CD4-positive, alpha-beta T cell (primary cell): ENCODE measurements at places on chromosomes 1 and 21.

GRCh38 chr1:66159800-66160199 is 367.1 kb downstream of the PDE4B start:
- no peak for DNase-seq

- DNase-seq = no peak
Measured at GRCh38 chr1:224805889-224806288, 123.6 kb upstream of the DNAH14 start.

GRCh38 chr1:159473335-159473734 is 33.8 kb downstream of the OR10J1 start:
- DNase-seq = no peak

GRCh38 chr1:8712413-8713231 is 104.8 kb downstream of the RERE start:
- no peak for DNase-seq

DNA sequence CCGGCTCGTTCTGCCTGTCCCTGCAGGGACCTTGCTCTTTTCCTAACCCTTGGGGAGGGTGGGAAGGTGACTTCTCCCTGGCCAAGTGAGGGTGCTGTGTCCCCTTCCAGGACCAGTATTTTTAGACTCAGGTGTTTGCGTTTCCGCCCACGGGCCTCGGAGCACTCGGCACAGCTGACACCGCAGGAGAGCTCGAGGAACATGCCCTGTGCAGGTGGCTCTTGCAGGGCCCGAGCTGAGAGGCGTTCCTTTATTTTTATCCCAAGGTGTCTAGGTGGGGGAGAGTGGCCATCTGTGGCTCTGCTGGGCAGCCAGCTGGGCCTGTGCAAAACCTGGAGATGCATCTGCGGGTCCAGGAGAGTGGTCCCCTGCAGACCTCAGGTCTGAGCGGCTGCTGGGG is 16.0 kb downstream of the PLCH2 start:
- no peak for DNase-seq

GRCh38 chr1:201134405-201134804 is 7.4 kb upstream of the ASCL5 start:
- no peak for DNase-seq

DNA sequence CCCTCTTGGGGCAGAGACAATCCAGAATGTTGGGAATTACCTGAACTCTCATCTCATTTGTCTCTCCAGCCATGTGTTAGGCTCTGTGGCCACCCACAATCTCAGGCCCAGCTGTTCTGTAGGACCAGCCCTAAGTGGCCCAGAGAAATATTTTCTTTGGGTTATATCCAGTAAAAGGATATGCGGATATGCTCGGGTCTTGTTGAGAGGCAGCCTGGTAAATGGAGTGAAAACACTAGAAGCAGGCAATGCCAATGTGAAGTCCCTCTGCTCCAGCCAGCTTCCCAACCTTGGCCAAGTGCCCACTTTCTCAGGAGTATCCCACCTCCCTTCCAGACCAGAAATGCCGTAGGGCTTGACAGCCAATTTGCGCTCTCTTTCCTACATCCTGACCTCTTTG is 192.2 kb downstream of the ST6GALNAC3 start:
- no peak for DNase-seq

DNA sequence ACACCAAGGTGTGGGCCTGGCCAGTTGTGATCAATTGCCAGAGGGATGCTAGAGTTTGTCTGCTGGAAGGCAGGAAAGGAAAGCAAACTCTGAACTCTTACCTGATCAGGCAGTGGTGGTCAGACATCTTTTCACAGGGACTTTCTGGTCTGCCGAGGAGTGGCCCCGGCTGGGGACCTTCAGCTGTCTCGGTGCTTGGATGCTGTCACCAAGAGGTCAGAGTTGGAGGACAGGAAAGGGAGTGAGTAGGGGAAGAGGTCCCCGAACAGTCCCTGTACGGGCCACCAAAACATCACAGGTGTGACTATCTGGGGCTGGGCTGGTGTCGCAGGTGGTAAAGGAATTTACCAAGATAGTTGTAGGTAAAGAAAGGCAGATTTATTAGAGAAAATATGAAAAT is 17.7 kb upstream of the METTL13 start:
- DNase-seq = no peak

DNA sequence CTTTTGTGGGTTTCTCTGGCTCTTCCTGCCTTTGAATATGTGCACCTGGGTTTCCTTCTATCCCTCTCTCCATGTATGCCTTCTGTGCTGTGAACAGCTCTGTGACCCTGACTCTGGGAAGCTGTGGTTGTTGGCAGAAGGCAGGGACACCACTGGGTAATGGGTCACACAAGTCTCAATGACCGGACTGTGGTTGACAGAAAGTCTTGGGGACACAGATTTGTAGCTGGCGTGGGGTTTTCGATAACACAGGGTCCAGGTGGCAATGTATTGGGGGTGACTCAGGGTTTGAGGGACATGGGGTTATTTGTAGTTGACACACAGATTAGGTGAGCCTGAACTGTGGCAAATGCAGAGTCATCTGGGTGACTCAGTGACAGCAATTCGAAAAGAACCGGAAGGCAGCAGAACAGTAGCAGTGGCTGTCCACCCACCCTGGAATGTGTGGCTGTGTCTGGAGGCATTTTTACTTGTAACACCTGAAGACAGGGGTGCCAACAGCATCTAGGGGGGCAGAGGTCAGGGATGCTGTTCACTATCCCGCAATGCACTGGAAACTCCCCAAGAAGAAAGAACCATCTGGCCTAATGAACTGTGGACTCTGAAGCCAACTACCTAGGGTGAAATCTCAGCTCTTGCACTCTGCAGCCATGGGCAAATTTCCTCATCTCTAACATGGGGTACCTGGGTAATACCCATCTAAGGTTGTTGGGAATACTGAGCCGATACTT is 13.0 kb upstream of the SLC6A9 start:
- no peak for DNase-seq
